ENCODE measurements at places on chromosomes 12 and 14.

- no peak for DNase-seq
These were observed 38.3 kb downstream of the ATF7IP start for GRCh38 chr12:14403711-14404196.

DNA sequence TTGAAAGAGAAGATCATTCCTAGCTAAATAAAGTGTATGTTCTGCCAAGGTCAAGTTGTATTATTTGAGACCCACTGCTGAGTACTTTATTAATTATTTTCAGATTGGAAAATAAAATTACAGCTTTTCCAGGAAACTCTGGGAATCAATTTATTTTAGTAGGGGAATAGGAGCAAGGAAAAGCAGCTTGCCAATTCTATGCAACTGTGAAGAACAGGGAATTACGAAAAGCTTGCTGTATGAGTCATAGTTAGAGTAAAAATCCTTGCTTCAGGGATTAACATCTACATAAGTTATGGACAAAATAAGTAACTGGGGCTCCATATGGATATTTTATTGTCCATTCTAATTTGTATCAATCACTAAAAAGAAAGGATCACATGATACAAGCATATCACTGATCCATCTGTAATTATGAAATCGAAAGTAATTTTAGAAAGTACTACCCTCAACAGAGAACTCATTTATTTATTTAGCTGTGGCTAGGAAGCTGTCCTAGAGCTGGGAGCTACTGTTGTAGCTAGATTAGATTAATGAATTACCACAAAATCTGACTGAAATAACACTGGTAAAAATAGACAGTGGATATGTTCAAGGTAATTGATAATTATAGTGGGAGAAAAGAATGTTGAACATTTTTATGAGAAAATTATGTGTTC lies 303.5 kb upstream of the NPAS3 start:
- no peak for DNase-seq

- DNase-seq: no peak
These were observed 27.5 kb downstream of the PIGH start for GRCh38 chr14:67572608-67573007.

DNA sequence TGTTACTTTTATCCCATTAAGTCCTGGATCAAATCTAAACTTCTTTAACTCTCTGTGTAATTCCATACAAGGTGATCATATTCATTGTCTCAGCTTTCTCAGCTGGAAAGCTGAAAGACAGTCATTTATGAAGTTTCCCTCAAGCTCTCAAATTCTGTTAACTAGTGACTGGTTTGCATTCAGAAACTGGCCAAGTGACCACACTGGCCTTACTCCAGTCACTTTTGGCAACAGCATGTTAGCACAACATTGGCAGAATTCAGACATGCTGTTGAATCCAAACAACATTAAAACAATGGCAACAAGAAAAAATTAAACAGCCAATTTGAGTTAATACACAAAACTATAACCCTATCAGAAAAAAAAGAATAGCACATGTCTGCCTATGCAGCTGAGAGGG lies 343.3 kb downstream of the MDGA2 start:
- no peak for DNase-seq

DNA sequence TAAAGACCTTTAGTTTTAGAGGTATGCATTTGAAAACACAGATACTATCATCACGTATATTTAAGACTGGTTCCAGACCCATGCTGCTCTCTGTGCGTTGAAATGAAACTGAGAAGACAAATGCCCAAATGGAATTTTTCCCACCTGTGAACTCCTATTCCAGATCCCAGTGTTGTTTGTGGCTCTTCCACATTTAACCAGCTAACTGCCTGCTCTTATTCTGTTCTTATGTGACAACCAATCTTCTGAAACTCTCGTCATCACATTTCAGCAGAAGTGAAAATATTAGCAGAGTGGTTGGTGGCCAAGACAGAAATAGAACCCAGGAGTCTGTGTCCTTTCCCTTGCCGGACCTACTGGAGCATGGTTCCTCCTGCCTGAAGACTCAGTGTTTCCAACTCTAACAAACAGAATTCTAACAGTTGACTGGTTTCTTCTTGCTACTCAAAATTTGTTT lies 460.2 kb downstream of the RAD51B start:
- DNase-seq: no peak

DNA sequence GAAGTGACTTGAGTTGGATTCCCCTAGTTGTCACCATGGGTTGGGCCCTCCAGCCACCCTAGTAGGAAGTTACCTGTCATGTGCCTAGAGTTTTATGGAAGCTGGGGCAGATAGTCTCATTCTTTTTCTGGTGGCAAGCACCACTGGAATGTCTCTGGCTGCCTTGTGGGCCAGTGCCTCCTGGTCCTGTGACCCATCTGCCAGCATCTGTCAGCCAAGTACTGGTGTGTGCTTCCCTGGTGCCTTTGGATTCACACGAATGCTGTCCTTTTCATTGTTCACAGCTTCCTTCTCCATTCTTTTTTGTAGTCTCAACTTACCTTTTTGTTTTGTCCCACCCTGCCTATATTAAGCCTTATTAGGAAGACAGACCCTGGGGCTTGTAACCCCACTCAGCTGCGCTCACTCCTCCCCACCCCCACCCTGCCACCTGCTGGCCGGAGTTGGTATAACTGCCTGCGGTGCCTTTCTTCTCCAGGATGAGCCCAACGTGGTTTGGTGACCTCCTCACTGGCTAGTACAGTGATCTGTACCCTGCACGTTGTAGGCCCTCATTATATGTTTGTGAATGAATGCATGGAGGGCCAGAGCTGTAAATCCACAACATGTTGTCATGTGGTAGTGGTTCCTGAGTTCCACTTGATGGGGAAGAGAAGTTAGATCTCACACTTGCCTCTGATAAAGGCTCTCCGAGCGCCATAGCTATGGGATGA lies 125.7 kb downstream of the TSPAN9 start:
- DNase-seq: peak; percentile 83

DNA sequence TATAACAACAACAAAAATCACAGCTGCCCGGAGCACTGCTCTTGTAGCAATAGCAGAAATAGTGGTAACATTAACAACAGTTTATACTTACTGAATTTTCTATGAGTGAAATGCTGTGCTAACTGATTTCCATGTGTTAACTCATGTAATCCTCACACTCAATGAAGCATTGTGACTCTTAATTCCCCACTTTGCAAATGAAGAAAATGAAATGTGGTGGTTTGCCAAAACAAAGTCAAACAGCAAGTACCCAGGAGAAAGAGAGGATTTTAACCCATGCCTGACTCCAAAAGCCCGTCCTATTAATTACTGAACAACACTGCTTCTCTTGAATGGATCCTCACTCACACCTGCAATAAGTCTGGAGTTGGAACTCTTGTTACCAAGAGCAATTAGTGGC lies 123.5 kb downstream of the MED13L start:
- DNase-seq: no peak

DNA sequence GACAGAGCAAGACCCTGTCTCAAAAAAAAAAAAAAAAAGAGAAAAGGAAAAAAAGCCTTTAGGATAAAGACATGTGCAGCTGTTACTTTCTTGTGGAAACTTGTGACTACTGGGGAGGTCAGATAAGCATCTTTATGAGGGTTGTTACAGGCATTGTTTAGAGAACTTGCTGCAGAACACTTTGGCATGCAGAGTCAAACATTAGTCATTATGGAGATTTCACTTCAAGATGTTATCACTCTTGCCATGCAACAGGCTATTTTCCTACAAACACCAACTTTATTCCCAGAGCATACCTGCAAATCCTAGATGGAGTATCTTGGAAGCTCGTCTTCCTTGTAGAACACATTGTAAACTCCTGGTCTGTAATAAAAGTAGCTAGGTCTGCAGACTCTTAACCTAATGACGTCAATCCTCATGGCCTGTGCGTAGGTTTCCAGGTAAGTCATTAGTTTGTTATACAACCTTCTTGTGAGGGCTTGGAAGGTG lies 36.3 kb upstream of the WDR89 start:
- DNase-seq: no peak

DNA sequence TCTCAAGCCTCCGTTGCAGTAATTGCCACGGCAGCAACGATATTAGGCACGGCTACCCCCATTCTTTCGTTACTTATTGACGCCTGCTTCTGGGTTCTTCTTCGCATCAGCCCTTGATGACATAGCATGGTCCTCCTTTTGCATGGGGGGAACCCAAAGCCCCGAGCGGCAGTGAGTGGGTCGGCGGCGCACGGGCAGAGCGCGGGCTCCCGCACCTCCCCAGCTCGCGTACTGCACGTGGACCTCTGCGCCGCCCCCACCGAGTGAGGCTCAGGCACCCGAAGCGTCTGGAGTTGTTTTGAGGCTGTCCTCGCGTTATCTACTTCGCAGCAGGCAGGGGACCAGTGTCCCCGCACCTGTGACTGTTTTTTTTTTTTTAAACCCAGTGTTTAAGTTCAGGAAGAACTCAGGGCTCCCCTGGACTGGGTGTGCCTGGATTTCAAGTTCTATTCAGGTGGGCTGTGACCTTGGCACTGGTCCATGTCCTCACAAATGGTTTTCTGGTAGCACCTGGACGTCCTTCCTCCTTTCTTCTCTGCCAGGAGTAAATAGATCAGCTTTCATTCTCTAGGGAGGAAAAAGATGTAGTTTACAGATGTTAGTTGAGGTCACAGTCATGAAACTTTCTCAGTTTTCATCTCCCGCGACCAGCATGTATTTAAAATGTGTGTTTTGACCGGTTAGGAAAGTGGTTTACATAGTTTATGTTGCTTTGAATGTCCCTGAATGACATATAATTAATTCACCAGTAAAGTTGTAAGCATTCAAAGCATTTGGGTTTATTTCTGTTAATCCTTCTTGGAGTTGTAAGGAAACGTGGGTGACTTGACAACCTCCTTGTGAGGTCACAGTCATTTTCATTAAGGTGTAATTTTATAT lies 1.4 kb upstream of the FOXN4 start:
- DNase-seq: no peak

DNA sequence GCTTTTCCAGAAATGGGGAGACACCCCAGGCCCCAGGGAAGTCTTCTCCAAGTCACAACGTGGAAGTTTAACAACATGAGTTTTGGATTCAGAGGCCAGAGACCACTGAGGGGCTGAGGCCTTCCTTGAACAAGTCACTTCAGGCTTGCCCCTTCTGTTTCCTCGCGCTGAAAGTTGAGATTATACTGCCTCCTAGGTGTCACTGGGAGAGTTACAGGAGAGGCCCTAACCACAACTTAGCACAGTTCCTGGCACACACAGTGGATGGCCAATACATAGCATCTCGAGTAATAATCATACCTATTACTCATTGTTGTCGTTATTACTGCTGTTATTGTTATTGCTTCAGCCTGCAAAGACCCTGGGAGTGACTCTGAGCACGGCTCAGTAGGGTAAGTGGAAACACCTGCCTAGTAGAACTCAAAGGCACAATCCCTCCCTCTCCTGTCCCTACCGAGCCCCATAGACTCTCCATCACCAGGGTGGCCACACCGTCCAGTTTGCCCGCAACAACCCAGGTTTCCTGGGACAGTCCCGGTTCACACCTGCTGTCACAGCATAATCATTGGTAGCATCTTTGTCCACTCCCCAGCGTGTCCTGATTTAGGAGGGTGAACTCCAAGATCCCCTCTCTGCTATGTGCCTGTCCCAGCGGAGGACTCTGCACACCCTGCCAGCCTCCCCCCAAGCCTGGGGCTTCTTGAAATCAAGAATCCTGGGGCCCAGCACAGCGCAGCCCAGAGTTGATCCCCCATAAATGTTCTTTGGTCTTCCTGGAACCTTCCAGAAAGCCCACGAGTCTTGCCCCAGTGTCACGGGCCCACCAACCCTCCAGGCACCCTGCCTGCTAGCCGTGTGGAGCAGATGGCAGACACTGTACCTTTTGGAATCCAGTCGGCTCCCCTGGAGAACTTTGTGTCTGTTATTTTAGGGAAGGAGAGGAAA lies 85.0 kb downstream of the SYNE3 start:
- DNase-seq: no peak

DNA sequence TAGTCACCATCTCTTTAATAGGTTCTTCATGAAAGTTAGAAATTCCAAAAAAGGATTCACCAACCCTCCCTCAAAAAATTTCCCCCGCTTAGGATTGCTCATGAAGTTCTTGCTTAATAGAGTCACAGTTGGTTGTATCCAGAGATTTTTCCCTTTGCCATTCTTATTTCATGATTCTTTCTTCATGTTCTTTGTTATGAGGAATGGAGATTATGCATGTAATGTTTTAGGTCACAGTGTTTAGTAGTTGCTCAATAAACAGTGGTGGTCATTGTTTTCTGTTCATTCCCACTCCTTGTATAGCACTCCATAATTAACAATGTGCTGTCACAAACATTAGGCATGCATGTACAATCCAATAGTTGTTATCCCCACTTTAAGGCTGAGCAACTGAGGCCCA lies 51.2 kb upstream of the RTRAF start:
- DNase-seq: no peak

DNA sequence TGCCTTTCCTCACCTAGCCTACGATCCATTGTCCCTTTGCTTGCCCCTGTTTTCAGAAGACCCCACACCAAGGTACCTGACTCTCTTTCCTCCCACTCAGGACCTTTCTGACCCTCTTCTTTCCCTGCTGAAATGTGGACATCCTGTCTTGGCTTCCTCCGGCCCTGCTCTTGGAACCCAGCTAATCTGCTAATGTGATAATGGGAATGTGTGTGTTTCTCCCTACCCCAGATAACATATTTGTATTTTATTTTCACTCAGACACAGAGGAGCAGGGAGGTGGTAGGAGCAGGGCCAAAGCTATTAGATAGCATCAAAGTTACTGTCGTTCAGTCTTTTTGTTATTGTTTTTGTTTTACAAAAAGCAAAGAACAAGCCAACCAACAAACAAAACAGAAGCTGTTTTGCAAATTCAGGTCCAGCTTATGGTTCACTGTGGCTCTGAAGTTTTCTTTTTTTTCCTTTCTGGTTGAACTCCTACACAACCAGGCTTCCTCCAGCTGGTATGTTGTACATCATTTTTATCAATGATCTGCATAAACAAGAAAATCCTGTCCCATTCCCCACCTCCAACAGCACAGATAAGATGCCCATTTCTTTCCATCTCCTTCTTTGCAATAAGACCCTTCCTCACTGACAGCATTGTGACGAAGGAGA lies 137.3 kb downstream of the C12orf75 start:
- DNase-seq: no peak

DNA sequence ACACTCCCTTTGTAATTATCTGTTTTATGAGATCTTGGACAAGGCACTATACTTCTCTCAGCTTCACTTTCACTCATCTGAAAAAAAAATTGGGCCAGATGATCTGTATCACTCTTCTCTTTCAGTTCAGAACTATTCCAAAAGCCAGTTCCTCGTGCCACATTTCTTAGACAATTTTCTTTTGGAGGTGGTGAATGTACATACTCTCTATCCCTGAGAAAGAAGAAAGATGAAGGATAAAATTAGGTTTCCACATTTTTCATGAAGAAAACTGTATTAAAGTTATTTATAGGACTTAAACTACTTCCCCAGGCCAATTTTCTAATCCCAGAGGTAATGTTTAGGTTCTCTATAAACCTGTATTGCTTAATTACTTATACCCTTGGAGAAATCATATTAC lies 171.6 kb downstream of the SLC6A15 start:
- no peak for DNase-seq

- no peak for DNase-seq
These were observed 12.0 kb downstream of the ADGRD1 start for GRCh38 chr12:130965668-130966067.

DNA sequence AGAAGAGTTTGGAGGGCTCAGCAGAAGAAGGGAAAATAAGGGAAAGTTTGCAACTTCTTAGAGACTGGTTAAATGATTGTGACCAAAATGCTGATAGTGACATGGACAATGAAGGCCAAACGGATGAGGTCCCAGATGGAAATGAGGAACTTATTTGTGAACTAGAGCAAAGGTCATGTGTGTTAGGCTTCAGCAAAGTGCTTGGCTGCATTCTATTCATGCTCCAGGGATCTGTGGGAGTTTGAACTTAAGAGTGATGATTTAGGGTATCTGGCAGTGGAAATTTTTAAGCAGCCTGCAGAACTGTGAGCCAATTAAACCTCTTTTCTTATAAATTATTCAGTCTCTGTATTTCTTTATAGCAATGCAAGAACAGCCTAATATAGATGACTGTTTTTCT lies 88.9 kb upstream of the ARHGAP5 start:
- no peak for DNase-seq

All from left forelimb (tissue), 1 donor.